ENCODE measurements at places on chromosomes 1 and 21. TPM values are rescaled to one million over a fixed set of nuclear protein-coding genes. Genes with fewer than 3 reads are reported as not detected.

The NECTIN4 gene
- total RNA-seq: 1.9 TPM

The CHD5 gene
- total RNA-seq: 1.4 TPM

The B3GALT5 gene
- total RNA-seq: 0.18 TPM

The PCBP3 gene
- total RNA-seq: 1.1 TPM

The INTS3 gene
- 19.9 TPM for total RNA-seq

The CFHR5 gene
- total RNA-seq: not detected

The PAX7 gene
- 0.74 TPM for total RNA-seq

The MT1HL1 gene
- total RNA-seq: not detected

The S100B gene
- total RNA-seq: not detected

Data from A549 treated with Mapracorat at 1 μM for 4 hours (cell line).